GM12878 (cell line): ENCODE measurements at places on chromosomes 7 and 10. TPM values are rescaled to one million over a fixed set of nuclear protein-coding genes. Genes with fewer than 3 reads are reported as not detected.

DNA sequence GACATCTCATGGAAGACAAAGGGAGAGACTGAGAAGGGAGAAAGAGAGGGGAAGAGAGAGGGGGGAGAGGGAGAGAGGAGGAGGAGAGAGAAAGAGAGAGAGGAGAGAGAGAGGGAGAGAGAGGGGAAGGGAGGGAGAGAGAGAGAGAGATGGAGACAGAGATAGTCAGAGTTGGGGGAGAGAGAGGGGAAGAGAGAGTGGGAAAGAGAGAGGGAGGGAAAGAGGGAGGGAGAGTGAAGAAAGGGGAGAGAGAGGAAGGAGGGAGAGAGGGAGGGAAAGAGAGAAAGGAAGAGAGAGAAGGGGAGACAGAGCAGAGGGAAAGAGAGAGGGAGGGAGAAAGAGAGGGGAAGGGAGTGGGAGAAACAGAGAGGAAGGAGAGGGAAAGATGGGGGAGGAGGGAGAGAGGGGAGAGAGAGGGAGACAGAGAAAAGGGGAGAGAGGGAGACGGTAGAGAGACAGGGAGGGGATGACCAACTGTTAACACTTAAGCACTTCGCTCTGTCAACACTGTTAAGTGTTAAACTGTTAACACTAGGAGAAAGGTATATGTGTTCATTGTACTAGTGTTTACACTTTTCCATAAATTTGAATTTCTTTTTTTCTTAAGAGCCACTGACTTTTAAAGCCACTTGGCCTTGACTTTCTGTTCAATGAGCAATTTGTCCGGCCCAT lies 21.8 kb upstream of the SDK1 start:
- no peak for DNase-seq

DNA sequence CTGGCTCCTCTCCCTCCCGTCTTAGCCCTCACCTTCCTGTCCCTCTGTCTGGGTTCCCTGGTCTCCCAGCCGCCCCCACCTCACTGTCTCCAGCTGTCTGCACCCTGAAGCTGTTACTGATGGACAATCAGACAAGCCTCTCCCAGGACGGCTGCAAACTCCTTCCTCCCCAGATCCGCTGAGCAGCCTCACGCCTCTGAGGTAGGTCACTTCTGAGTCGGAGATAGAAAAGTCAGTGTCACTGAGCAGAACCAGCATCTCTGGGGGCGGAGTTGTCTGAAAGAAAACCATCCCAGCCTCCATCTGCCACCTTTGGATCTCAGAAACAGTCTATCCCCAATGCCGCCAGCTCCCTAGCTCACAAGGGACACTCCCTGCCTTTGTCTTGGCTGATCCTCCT lies 27.4 kb downstream of the FAM241B start:
- DNase-seq = no peak

DNA sequence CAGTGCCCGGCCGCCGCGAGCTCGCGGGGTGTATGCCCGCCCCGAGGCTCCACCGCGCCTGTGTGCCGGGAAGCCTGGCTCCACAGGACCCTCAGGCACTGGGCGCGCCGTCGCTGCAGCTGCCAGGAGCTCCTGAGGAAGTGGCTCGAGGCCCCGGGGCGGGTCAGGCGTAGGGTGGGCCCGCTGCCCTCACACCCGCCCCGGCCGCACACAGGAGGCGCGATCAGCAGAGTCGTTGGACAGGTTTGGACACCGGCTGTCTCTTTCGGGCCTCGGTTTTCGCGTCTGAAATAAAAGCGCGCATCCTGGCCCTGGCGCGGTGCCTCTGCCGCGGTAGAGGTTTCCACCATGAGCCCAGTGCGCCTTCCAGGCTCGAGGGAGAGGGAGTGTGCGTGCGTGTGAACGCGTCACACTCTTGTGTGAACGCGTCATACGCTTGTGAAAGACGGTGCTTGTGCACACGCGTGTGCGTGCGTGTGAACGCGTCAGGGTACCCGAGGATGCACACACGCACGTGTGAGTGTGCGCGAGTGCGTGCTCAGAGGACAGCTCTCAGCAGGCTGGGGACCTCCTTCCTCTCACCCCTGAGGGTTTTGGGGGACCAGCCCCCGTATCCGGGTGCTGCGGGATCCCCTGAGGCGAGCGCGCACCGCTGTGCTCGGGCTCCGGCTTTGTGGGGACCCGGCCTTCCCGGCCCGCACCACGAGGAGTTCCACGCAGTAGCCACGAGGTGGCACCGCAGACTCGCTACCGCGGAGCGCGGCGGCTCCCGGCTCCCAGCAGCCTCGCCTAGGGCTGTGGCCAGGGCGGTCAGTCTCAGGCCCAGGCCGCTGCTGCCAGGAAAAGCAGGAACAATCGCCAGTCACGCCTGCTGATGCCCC lies 83.8 kb downstream of the BMS1 start:
- no peak for DNase-seq

DNA sequence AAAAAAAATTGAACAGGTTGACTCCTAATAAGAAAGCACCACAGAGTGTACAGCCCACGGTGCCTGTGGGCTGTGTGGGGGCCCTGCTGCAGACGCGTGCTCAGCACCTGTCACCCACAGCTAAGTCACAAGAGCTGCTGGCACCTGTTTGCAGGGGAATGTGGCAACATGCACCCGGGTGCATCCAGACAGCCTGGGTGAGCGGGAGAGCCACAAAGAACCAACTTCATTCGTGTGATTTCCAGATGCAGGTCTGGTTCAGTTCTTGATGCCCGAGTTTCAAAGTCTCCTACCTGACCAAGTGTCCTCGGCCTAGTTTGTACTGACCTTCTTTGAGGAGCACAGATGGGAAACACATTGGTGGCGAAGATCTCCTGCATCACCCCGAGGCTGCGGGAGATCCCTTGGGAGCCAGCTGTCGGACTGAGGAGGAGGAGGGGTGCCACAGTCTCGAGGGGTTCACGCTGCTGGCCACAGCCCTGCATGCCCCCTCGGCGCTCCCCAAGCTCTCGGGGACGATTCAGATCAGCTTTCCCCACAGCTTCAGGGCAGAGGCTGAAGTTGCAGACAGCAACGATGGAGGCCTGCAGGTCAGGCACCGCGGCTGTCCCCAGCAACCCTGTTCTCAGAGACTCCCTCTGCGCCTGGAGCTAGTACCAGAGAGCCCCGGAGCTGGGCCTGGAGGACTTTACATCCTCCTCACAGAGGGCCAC lies 35.3 kb downstream of the AMZ1 start:
- DNase-seq = no peak

- no peak for DNase-seq
Measured at GRCh38 chr7:40213856-40214255, 79.1 kb downstream of the SUGCT start.

DNA sequence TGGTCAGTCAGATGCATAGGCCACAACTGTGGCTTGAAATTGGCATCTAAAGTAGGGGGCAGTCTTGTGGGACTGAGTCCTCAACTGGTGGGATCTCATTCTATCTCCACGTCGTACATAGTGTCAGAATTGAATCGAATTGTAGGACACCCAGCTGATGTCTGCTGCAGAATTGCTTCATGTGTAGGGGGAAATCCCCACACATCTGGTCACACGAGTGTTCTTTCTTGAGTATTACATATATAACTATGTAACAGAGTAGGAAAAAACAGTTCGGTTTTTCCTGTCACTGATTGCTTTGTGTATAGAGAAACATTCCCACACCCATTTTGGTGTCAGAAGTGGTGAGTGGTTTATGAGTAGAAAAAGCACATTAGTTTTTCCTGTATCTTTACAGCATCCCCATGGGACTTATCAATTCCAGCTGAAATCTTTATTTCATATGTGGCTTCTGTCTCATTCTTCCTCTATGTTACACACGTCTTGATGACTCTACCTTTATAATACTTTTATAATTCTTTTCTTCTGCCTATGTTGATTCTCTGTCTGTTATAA lies 79.4 kb upstream of the PCGF5 start:
- DNase-seq = no peak

GRCh38 chr7:70016044-70016770 lies 417.9 kb downstream of the AUTS2 start:
- DNase-seq = no peak

DNA sequence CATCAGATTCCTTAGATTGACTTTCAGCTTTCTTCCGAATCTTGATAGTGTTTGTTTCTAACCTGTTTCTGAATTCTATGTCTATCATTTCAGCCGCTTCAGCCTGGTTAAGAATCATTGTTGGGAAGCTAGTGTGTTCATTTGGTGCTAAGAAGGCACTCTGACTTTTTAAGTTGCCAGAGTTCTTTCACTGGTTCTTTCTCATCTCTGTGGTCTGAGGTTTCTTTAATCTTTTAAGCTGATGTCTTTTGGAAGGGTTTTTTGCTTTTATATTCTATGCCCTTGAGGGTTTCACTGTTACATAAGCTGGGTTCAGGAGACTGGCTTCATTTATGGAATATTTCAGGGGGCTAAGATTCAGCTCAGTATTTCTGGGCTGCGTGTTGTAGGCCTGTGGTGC lies 104.5 kb upstream of the PRSS58 start:
- no peak for DNase-seq

DNA sequence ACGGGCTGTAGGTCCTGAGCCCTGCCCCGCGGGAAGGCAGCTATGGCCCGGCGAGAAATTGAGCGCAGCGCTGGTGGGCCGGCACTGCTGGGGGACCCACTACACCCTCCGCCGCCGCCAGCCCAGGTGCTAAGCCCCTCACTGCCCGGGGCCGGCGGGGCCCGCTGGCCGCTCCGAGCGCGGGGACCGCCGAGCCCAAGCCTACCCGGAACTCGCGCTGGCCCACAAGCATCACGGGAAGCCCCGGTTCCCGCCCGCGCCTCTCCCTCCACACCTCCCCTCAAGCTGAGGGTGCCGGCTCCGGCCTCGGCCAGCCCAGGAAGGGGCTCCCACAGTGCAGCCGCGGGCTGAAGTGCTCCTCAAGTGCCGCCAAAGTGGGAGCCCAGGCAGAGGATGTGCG lies 5.5 kb upstream of the CACUL1 start:
- DNase-seq = no peak

- DNase-seq = no peak
Measured at GRCh38 chr10:102758240-102758932, 14.6 kb downstream of the WBP1L start.

DNA sequence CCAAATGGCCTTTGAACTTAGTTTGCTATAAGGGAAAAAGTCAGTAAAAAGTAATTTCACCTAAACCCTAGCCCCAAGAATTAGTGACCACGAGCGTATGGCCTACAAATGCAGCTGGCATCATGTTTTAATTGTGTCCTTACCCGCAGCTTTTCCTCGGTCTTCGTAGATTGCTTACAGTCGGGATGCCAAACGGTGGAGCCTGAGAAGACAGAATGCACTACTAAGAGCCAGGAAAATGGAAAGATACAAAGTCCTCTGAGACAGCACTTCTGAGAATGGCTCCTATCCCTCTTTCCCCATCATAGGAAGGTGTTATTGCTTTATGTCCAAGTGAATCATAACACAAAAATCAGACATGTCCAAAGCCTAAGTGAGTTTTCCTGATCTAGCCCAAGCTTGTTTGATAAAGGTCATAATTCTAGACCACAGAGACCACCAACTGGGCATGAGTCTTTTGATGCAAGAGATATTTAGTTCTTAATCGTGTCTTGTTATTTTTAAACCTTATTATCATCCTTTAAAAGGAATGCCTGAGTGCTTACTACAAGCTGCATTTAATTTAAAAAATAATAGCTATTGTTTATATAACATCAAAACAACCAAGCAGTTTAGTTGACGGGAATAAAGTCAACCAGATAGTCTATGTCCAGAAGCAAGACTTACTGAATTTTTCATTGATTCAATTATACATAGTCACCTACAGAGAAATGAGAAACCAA lies 83.7 kb upstream of the AFAP1L2 start:
- DNase-seq = no peak

GRCh38 chr10:75624638-75625037 lies 193.2 kb downstream of the LRMDA start:
- DNase-seq = no peak

The CPEB3 gene
- 1.7 and 2.3 TPM in 2 replicates for total RNA-seq

DNA sequence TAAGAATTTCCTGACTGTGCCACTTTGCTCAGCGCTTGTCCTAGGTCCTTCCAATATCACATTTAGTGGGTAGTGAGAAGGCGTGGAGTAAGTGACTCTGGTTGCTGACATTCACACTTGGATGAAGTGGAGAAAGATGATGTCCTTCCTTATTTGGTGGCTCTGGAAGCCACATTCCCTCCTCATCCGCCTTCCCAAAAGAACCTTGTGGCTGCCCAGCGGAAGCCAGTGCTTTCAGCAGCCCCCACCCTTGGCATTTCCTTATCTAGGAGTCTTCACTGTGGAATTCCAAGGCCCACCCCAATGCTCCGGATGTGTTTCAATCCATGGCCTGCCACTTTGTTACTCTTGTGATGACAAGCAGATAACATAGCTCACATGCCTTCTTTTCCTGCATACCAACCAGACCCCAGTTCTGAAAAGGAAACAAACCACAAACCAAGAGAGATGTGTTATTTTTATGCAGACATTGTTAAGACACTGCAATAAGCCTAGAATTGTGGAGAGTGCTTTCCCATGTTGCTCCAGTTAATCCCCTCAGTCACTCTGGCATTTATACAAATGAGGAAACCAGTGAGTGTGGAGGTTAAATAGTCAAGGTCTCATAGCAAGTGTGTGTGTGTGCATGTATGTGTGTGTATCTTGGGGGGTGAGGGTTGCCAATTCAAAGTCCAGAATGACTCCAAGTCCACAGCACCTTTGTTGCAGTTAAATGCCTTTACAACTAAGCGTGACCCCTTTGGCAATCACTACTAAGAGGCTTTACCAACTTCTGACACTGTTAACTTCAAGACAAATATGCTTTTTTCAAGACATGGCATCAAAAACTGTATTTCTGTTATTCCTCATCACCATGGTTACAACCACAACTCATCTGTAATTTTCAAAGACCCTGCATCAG lies 10.3 kb upstream of the ANKRD1 start:
- no peak for DNase-seq

DNA sequence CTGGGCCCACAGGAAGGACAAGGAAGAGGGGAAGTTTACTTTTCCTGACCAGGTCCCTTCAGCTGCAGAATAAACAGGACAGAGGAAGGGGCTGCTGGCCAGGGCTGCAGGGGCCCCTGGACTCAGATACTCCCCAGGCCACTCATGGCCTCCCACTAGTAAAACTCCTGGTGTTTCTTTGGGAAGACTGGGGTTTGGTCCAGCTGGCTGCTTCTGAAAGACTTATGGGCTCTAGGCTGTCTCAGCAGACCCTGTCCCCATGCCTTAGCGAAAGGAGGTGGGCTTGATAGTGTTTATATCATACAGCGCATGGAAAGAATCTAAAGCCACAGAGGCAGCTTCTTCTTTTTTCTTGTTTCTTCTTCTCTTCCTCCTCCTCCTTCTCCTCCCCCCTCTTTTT lies 56.4 kb downstream of the PALD1 start:
- DNase-seq = no peak

DNA sequence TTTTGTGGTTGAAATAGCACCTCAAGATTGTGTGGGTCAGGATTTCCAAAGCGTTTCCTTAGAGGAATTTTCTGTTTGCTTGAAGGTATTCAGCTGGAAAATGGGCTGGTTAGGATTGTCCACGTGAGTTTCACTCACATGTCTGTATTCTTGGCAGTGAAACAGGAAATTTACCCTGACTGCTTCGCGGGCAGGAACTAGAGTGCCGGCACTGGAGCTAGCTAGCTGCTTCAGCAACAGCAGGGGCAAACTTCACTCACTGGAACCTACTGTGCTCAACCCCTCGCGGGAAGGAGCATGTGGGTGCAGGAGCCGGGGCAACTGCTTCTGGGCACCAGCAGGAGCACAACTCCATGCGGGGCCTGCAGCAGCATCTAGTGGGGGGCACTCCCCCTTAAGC lies 38.0 kb upstream of the RTKN2 start:
- no peak for DNase-seq

- no peak for DNase-seq
Measured at GRCh38 chr10:12353399-12354242, 4.3 kb downstream of the CAMK1D start.

GRCh38 chr10:116899626-116900025 lies 50.3 kb downstream of the ENO4 start:
- no peak for DNase-seq
